ENCODE measurements at places on chromosomes 4 and X.

- DNase-seq = peak; percentile 72
These were observed 92.4 kb downstream of the CXCL13 start for GRCh38 chr4:77697860-77698590.

DNA sequence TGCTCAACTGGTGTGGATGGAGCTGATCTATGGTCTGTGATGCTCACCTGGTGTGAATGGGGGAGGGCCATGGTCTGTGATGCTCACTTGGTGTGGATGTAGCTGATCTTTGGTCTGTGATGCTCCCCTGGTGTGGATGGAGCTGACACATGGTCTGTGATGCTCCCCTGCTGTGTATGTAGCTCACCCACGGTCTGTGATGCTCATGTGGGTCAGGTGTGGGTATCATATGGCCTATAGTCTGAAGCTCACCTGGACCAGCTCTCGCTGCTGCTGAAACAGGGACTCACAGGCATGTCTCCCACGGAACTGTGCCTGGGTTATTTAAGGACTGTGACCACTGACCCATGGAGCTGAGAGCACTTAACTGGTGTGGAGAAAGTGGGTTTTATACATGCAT, 109.7 kb downstream of the CRLF2 start:
- DNase-seq = no peak

DNA sequence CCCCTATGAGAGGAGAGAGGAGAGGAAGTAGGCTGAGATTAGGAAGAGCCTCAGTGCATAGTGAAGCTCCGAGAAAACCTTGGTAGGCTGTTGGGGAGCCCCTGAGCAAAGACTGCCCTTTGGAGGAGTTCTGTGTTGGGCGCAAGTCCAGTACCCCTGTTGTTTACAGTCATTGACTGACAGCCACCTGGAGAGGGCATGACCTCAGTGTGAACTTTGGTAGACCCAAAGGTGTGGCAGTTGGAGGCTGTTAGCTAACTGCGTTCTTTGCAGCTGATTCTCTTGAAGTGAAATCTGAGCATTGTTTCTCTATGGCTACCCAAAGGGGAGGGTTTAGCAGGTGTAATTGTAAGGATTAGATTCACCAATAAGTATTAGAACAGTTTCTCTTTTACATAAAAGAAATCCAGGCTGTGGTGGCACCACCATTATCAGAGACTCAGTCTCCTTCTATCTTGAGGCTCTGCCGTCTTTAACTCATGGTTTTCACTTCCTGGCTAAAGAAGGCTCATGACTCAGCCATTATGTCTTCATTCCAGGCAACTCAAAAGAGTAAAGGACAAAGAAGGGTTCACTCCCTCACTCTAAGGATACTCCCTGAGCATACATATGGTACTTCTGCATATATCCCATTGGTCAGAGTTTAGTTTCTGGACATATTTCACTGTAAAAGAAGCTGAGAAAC, 33.4 kb downstream of the ANXA3 start:
- peak; percentile 36 for DNase-seq

DNA sequence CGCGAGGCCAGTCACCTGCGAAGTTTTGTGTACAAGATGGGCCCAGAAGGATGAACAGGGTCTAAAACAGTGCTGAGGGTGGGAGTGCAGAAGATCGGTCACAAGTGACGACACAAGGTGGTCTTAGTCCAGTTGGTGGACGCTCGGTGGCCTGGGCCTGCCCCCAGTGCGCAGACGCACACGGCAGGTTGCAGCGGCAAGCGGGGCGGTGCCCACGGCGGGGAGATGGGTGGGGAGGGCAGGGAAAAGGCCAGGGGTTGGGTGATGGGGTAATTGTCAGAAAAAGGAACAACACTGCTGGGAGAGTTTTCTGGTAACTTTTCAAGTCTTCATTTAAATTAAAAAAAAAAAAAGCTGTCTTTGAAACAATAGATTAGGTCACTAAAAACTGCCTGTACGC, 1.0 kb upstream of the PRDX4 start:
- no peak for DNase-seq

DNA sequence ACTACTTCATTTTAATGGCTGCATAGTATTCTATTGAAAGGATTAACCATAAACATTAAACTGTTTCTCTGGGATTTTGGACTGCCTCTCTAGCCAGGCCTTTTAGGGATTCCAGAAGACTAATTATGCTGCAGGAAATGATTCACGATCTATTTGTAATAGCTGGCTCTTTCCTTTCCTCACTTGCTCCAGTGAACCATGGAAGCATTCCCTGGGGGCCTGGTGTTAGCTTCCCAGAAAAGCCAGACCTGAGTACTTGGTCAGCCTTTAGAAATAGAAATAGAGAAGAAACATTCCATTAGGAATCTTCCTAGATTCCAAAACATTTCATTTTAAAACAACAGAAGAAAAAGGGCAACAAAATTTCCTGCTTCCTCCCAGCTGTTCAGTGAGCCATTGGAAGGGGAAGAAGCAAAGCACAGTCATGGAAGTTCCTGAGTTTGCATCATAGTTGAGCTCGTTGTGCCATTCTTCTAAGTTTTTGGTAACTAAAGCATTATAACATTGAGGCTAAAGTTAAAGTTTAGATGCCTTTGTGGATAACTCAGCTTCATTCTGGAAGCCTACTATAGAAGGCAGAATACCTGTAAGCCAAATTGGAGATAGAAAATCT, 83.5 kb downstream of the NPNT start:
- DNase-seq = peak; percentile 73

DNA sequence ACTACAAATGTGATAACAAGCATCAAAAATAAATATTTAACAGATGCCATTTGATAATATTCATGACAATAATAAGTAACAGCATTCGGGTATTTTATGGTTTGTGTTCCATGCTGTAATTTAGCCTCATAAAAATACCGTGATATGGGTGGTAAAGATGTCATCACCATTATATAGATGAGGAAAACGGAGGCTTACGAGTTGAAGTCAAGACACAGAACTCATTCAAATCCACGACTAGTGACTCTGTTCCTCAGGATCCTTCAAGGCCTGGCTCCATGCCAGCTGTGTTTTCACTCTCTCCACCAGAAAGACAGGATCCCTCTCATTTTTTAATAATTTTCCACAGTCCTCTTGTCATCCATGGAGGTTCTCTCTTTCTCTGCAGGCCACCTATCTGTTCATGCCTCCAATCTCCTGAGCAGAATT, 94.5 kb downstream of the APBB2 start:
- DNase-seq = no peak

DNA sequence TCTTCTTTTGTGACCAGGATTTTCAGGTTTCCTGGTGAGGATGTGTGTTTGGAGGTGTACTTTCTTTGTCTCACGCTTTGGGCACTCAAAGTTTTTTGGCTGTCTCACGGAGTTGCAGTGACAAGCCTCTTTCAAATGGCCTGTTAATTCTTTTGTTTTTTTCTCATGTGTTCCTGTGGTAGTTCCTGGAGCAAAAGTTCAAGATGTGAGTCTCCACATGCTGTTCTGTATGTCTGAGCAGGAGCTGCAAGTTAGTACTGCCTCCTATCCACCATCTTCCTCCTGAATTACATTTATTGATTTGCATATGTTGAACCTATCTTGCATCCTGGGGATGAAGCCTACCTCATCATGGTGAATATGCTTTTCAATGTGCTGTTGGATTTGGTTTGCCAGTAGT, 118.5 kb downstream of the VSIG4 start:
- DNase-seq = no peak

All from HT1080 (cell line).